Foreskin fibroblast (primary cell): ENCODE measurements at places on chromosomes 12 and 14.

- no peak for DNase-seq
These were observed 64.7 kb upstream of the PTCSC3 start for GRCh38 chr14:36241183-36241582.

DNA sequence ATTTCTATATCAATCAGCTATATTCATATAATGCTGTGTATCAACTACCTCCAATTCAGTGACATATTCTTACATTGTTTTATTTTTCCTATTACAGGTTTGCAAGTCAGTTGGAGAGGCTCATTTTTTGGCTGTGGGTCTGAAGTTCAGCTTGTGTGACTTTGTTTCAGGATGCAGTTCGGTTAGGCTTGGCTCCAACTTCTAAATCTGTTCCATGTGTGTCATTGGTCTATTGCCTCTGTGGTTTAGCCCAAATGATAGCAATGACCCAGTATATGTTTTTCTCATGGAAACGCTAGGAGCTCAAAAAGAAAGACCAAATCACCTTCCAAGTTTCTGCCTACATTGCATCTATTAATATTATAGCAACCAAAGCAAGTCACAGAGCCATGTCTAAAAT lies 848.6 kb upstream of the LRFN5 start:
- DNase-seq, result no peak

DNA sequence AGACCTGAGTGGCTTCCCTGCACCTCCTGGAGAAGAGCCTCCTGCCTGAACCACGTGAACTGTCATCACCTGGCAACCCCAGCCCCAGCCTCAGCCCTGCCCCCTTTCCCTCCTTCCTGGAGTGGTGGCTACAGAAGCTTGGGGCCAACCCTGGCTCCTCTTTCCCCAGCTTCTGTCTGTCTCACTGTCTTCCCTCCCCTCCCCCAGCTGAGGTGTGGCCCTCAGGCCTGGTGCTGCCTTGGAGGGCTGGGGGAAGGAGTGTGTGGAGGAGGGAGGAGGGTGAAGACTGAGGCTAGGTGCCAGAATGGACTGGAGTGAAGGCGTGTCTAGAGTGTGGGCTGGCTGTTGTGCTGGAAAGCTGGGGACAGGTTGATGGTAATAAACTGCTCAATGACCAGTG lies 9.7 kb downstream of the NFATC4 start:
- no peak for DNase-seq

- DNase-seq, result no peak
These were observed 18.6 kb downstream of the FBXO21 start for GRCh38 chr12:117171499-117172162.

GRCh38 chr12:52210186-52210924 lies 18.5 kb upstream of the KRT80 start:
- DNase-seq, result peak; percentile 80

- DNase-seq, result no peak
These were observed 23.5 kb upstream of the NEDD1 start for GRCh38 chr12:96883571-96883970.

DNA sequence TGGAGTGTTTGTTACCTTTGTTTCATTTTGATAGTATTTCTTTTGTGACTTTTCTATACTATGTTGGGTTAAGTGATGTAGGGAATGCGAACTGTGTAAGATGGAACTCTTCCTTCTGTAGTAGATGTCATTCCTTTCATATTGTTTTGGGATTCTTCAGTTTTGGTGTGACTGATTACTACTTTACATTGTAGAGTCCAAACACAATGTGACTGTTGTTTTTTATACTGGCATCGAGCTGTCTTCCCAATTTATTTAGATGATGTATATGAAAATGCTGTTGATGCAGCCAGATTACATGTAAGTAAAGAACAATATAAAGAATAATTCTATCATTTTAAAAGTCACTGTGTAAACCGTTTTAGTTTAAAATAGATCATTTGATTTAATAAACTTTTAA lies 34.7 kb downstream of the WASHC4 start:
- no peak for DNase-seq

- DNase-seq, result no peak
These were observed 175.3 kb downstream of the KIF26A start for GRCh38 chr14:104313674-104314073.

DNA sequence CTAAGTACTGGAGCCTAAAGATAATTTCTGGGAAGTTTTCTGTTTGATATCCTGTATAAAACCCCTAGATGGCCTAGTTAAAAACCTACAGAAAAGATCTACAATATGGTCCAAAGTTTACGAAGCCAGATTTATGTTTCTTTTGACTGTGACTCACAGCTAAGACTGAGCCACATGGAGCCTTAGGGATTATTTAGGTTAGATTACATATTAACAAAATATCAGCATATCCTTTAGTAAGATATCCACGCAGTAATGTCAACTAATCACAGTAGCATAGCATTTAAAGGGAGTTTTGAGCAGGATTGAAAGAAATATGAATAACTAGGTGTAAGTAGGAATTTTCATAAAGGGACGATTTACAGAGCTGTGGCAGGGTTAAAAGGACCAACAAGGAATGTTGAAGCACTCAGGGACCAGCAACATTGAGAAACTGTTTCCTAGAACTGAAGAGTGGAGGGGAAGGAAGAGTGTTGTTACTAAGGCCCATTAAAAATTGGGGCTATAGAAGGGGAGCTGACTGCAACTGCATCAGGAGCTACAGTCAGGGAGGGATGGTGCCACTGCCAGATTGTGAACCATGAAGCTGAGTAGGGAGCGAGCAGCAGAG lies 155.5 kb downstream of the DACT1 start:
- no peak for DNase-seq

GRCh38 chr12:52584156-52584682 lies 10.6 kb upstream of the KRT74 start:
- no peak for DNase-seq

DNA sequence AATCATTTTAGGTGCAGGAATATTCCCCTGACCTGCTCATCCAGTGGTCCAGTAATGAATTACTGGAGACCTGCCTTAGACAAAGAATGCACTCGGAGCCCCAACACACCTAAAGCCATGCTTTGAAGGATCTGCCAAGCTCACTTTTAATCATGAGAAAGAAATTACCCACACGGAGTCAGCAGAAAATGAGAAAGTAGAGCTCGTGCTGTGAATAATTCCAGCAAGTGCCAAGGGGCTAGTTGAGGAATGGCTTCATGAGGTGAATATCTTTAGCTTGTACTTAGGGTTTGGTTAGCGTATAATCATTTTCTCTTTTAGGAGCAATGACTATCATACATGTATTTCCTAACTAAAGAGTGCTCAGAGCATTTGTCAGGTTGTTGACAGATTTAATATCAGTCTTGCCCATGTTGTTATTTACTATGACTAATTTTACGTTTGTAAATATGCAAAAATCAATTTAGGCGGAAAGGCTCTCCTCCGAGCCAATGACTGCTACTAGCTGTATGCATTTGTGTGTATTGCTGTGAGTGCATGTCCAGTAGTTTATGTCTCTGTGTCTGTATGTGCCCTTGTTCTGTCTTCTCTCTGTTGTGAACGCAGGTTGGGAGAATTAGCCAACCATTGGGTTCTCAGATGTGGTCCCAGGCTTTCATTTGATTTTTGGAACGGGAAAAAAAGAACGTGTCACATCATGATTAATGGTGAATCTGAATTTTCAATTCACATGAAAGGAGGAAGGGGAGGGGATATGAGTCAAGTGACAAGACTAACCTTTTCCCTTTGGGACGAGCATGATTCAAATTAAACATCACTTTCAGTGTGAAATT lies 98.4 kb downstream of the RMST start:
- DNase-seq, result no peak

DNA sequence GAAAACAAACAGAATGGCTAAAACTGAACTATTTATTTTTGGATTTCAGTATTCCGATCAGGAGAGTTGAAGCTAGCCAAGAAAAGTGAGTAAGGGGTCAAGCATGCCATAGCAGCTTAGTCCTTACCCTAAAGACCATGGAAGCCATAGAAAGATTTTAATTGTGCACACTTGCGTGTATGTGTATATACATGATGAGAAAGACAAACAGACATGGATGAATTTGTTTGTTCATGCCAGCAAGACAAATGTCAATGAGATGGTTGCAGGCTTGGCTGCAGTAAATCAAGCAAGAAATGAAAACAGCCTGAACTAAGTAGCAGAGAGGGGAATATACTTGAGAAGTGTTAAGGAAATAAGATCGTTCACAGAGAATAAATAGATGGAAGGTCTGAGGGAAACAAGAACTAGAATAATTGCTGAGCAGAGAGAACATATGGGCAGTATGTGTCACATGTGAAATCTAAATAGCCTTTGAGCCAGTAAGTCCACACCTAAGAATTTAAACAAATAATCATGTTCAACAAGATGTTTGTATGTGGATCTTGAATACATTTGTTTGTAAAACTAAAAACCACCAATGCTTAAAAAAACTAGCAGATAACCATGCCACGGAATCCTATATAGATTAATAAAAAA lies 14.8 kb downstream of the SNW1 start:
- no peak for DNase-seq

GRCh38 chr12:22069851-22070250 lies 23.8 kb downstream of the CMAS start:
- no peak for DNase-seq

- peak; percentile 64 for DNase-seq
These were observed 9.0 kb downstream of the SERPINA6 start for GRCh38 chr14:94313991-94314655.

GRCh38 chr14:55881577-55882241 lies 236.5 kb upstream of the PELI2 start:
- DNase-seq, result peak; percentile 14

GRCh38 chr12:2387103-2387834 lies 334.5 kb downstream of the CACNA1C start:
- DNase-seq, result peak; percentile 53

- DNase-seq, result no peak
These were observed 116.3 kb downstream of the TGFB3 start for GRCh38 chr14:75865531-75865930.

GRCh38 chr12:99059824-99060511 lies 414.9 kb downstream of the APAF1 start:
- DNase-seq, result no peak

DNA sequence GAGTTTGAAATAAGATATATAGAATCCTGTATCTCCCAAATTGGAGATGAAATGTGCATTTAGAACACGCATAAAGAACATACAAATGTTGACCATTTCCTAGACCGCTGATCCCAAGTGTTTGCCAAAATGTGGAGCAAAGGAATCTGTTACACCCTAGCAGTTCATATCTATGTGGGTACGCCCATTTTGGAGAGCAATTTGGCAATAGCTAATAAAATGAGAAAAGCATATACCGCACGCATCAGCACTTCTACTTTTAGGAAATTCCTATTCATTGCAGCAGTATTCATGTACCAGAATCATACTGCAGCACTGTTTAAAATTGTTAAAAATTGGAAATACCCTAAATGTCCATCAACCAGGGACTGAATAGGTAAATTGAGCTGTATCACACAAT lies 937.8 kb downstream of the BCL11B start:
- DNase-seq, result no peak

DNA sequence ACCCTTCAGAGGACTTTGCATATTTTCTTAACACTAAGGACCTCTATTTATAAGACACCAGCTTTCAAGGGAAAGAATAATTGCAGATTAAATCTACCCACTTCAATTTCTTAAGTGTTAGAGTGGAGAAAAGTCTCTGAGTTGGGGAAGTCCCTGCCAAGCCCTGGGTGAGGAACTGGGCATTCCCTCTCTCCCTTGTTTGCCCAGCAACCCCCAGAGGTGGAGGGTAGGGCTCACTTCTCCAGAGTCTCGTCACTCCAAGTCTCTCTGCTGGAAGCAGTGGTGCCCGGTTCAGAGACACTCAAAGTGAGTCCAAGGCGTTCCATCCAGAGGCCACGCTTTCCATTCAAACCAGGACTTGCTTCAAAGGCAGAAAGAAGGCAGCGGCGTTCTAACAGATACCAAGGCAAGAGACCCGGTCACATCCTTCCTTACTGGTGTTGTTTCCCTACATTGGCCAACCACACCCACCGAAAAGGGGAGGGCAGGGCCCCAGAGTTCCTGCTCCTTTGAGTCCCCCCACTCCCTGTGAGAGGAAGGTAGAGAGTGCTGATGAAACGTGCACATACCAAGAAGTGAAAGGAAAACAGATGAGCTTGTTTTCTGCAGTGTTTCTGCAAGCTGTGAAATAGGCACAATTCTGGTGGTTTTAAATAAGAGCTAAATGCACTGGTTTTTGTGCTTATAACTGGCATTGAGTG lies 6.1 kb upstream of the BDKRB2 start:
- DNase-seq, result no peak

DNA sequence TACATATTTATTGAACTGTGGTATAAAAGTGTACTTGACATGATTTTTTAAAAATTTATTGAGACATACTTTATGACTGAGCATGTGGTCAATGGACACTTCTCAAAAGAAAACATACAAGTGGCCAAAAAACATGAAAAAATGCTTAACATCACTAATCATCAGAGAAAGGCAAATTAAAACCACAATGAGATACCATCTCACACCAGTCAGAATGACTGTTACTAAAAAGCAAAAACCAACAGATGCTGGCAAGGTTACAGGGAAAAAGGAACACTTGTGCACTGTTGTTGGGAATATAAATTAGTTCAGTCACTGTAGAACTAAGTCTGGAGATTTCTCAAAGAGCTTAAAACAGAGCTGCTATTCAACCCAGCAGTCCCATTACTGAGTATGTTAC lies 1177.6 kb downstream of the GALC start:
- DNase-seq, result peak; percentile 25

DNA sequence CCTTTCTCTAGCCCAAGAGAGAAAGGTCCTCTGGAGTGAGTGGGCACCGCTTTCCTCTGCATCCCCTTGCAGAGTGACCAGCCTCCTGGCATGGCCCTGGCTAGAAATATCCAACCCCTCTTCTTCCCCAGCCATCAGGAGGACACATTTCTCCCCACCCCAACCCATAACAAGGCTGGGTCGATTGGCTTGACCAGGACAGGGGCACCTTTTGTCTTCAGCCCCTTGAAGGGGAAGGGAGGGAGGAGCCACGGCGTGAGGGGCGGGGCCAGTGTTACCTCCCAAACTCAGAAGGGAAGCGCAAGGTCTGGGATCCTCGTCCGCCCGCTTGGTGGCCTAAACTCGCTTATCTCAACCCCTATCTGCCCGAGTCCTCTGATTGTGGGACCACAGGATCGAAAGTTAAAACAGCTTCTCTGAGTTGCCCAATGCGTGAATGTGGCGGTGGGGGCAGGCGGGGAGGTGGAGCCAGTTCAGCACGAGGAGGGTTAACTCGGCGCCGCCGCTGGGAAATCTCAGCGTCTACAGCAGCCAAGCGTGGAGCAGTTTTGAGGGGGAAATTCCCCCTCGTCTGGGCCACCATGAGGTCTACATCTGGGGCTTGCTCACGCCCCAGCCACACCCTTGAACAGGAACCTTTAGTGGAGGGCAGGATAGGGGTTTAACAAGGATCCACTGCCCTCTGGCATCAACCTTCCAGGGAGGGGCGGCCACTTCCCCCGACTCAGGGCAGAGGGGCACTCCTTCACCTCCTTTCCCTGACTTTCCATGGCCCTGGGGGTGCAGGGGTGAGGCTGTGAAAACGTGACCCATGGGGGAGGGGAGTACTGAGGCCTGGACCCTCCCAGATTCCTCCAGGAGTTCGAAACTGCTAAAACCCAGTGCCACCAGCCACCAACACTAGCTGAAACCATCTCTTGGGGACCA lies 795 bp downstream of the STAT6 start:
- DNase-seq, result peak; percentile 83

GRCh38 chr12:4584281-4584680 lies 22.3 kb downstream of the DYRK4 start:
- no peak for DNase-seq

GRCh38 chr12:66500091-66500490 lies 178.8 kb downstream of the GRIP1 start:
- no peak for DNase-seq
